ENCODE measurements at places on chromosomes 11 and 22.

GRCh38 chr22:27230189-27230588, 571.4 kb downstream of the MN1 start:
- DNase-seq, result no peak

DNA sequence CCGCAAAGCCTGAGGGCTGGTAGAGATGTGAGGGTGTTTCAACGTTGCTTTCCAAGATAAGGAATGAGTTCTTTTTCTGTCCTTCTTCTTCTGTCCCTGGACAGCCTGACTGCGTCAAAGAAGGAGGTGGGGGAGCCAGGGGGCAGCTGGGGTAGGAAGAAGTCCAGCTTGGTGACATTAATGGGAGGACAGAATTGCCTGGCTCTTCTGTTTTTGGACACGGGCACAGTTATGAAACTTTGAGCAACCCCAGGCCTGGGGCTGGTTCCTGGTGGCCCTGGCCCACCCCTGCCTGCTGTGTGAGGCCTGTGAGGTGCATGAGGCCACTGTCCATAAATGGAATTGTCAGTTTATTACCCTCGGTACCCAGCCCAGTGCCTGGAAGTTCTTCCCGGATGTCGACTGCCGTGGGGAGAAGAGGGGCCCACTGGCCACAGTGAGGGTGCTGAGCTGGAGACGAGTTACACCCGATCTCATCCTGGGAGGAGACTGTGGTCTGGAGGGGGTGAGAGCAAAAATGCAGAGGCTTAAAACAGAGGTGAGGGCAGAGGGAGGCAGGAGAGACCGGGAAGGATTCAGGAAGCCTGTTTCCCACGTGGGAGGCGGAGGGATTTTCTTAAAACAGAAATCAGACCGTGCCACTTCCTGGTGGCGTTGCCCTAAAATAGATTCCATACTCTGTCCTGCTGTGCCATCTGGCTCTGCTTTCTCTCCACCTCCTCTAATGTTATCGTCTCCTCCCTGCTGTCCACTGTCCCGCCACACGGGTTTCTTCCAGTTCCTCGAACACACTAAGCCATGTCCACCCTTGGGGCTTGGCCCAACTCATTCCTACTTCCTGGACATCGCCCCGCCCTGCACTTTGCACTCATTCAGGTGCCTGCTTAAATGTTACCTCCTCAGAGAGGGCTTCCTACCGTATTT, 59.7 kb upstream of the RASD2 start:
- DNase-seq, result no peak

DNA sequence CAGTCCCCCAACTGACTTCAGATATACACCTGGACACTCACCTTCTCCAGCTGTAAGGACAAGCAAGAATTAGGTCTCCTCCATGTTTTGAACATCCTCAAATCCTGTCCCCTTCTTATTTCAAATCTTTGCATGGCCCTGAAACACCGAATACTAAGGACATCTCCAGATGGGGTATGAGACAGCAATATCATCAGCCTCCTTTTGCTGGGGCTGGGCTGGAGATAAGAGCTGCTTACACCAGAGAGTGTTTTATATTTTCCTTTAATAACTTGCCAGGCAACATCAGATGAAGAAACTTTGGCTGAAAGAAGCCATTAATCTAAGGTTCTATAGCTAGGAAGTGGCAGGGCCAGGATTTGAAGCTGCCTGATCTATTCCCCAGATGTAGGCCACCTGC, 21.6 kb downstream of the TUG1 start:
- DNase-seq, result no peak

- no peak for DNase-seq
Measured at GRCh38 chr11:131580476-131580875, 210.1 kb downstream of the NTM start.

DNA sequence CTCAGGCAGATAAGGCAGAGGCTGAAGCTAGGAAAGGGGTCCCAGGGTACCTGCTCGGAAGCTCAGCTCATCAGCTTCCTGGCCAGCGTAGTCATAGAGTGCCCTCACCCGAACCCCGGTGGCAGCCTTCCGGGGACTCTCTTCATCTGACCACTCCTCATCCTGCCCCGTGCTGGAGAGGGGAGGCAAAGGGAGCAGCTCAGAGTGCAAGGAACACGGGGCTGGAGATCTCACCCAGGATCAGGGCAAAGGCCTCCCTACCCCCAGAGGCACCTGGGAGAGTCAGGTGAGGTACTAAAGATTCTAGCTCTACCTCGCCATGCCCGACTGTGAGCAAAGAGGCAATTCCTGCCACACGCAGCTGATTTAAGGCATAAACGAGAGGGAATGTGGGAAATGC, 1.6 kb upstream of the ARFGAP2 start:
- no peak for DNase-seq

GRCh38 chr11:91248199-91248807, 976.3 kb upstream of the FAT3 start:
- no peak for DNase-seq

GRCh38 chr11:83680321-83680720, 394.2 kb upstream of the CCDC90B start:
- no peak for DNase-seq

- DNase-seq, result no peak
Measured at GRCh38 chr22:20180640-20181039, 29.8 kb upstream of the CCDC188 start.

DNA sequence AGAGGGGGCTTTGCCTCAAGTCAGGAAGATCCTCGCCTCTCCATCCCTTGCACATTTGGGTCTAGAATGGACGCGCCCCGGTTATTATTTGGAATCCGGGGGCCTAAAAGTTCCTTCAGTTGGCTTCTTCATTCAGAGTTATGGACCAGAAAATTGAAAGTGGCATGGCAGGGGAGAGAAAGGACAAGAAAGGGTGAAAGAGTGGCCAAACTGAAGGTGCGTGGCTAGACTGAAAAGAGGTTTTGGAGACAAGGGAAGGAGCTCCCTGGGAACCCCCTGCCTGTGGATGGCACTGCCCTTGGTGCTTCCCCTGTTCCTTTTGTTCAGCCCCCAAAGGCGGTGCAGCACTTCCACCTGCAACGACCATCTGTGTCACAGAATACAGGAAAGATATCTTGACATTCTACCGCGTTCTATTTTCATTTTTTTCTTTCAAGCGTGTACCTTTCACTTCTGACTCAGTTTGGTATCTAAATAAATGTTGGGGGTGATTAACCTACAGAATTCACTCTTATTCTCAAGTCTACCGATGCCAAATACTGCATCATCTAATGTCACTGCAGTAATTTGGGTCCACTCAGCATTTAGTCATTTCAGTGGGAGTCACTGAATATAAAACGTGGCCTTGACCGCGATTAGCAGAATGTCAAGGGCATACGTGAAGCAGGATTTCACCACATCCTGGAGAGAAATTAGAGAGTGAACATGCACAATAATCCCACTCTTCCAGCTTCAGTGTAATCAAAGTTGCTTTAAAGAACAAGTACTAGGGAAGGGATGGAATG, 88.1 kb upstream of the ARHGAP32 start:
- no peak for DNase-seq

- no peak for DNase-seq
Measured at GRCh38 chr11:95920460-95921105, 3.3 kb downstream of the MTMR2 start.

DNA sequence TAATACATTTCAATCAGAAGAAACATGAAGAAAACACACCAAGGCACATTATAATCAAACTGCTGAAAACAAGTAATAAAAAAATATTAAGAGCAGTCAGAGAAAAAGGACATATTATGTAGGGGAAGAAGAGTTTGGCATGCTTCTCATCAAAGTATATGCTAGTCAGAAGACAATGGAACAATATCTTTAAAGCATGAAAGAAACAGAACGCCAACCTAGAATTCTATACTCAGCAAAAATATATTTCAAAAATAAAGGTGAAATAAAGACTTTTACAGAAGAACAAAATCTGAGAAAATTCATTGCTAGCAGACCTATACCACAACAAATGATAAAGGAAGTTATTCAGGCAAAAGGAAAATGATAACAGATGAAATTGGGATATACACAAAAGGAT, 34.6 kb upstream of the ANO1 start:
- DNase-seq, result no peak

Measured in GM20000 (cell line).